ENCODE measurements at places on chromosomes 7 and 10. TPM values are rescaled to one million over a fixed set of nuclear protein-coding genes. Genes with fewer than 3 reads are reported as not detected.

The OPN1SW gene
- not detected for total RNA-seq

The ACTL6B gene
- total RNA-seq, result not detected

The SDK1 gene
- total RNA-seq, result 1.8 TPM

The CNNM2 gene
- total RNA-seq, result 6.8 TPM

The EPC1 gene
- total RNA-seq, result 22.2 TPM

The FKBP6 gene
- total RNA-seq, result not detected

The GSDME gene
- 39.0 TPM for total RNA-seq

The ARMC3 gene
- total RNA-seq, result 0.31 TPM

The DEPP1 gene
- total RNA-seq, result 2.2 TPM

The GRB10 gene
- total RNA-seq, result 23.1 TPM

The MAD1L1 gene
- total RNA-seq, result 70.3 TPM

The CLRN3 gene
- total RNA-seq, result not detected

The CD36 gene
- total RNA-seq, result 0.05 TPM

The MYOF gene
- total RNA-seq, result 317 TPM

The DDC gene
- not detected for total RNA-seq

The ANKRD61 gene
- total RNA-seq, result not detected

The EBF3 gene
- not detected for total RNA-seq

The SMO gene
- total RNA-seq, result 31.4 TPM

The IFIT2 gene
- 3.5 TPM for total RNA-seq

The SEMA4G gene
- total RNA-seq, result not detected

The HOXA3 gene
- total RNA-seq, result 0.41 TPM

The RPP38 gene
- 24.9 TPM for total RNA-seq

The CYP3A7 gene
- not detected for total RNA-seq

The AP1S1 gene
- total RNA-seq, result 409 TPM

The CPVL gene
- 30.2 TPM for total RNA-seq

The NPTX2 gene
- not detected for total RNA-seq

The AGR2 gene
- total RNA-seq, result not detected

The CRYGN gene
- total RNA-seq, result 1.2 TPM

The TAC1 gene
- not detected for total RNA-seq

The CTTNBP2 gene
- not detected for total RNA-seq
